Activated naive CD8-positive, alpha-beta T cell treated with anti-CD3 and anti-CD28 coated beads for 36 hours (primary cell): ENCODE measurements at places on chromosomes 11 and 22.

DNA sequence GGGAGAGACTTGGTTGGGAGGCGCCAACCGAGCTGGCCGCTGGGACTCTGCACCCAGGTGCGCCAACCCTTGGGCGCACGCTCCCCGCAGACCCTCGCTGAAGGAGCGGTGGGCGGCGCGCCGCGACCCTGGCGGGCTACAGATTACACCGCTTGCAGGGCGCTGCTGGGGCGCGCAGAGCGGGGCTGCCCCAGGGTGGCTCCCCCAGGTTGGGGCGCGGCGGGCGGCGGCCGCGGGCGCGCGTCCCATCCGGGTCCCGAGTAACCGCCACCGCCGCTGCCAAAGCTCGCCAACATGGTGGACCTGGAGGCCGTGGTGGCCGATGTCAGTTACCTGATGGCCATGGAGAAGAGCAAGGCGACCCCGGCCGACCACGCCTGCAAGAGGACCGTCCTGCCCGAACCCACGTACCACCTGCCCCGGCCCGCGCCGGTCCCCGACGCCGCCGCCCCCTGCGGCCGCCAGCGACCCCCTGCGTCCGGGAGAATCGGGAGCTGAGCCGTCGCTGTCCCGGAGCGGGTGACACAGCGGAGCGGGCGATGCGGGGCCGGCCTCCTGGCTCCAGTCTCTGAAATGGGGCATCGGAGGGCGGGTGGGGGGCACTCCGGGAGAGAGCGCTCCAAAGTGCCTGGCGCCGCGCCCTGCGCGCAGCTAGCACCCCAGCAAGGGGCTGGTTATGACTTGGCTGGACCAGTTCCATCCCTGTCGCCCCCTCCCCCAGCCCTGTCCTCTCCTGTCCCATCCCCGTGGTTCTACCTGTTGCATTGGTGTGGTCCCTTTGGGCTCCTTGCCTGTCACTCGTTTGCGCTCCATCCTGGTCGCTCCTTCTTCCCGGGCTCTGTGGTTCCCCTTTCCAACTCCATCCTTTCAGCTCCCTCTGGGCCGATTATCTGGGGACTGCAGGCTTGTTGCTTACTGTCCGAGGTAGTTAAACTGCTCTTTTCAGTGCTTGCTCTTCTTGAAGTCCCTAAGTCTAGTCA, 143.3 kb upstream of the GRK3 start:
- H3K4me3 ChIP-seq, result peak overlapping the region; percentile 75
- H3K27me3 ChIP-seq, result peaks cover 78% of the 10 kb centered on the region
- no peaks in the 10 kb centered on the region for H3K36me3 ChIP-seq
- H3K27ac ChIP-seq, result no peak overlapping the region

DNA sequence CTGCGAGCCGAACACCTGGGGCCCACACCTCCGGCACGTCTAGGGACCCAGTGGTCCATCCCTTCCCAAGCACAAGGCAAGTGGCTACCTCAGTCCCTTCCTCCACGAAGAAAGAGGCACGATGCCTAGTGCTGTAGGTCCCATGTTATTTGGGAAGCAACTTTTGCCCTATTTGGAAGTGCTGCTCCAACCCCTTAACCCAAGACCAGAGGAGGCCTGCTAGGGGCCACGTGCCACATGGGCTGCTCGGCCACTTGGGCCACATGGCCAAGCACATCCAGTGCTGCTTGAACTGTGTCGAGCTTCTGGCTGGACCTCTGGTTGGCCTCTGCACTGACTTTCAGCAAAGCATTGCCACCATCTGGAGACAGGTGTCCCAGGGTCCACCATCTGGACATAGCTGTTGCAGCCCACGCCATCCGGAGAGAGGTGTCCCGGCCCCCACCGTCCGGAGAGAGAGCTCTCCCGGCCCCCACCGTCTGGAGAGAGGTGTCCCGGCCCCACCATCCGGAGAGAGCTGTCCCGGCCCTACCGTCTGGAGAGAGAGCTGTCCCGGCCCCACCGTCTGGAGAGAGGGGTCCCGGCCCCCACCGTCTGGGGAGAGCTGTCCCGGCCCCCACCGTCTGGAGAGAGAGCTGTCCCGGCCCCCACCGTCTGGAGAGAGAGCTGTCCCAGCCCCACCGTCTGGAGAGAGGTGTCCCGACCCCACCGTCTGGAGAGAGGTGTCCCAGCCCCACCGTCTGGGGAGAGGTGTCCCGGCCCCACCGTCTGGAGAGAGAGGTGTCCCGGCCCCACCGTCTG, 6.5 kb upstream of the B4GALNT4 start:
- no peak for DNase-seq
- H3K27ac ChIP-seq, result no peak overlapping the region
- H3K4me1 ChIP-seq, result no peaks in the 10 kb centered on the region
- no peaks in the 10 kb centered on the region for H3K36me3 ChIP-seq

DNA sequence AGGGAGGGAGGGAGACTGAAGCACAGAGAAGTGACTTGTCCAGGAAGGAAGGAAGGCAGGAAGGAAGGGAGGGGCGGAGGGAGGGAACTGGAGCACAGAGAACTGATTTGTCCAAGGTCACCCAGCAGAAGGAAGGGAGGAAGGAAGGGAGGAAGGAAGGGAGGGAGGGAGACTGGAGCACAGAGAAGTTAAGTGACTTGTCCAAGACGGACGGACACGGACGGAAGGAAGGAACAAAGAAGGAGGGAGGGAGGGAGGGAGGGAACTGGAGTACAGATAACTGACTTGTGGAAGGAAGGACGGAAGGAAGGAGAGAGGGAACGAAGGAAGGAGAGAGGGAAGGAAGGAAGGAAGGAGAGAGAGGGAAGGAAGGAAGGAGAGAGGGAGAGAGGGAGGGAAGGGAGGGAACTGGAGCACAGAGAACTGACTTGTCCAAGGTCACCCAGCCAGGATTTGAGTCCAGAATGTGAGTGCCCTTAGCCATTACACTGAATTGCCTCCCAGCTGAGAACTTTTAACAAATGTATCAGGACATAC, 1.5 kb downstream of the SLC35F2 start:
- H3K36me3 ChIP-seq, result peaks cover 22% of the 10 kb centered on the region
- no peak overlapping the region for H3K27ac ChIP-seq
- H3K4me1 ChIP-seq, result peaks cover 24% of the 10 kb centered on the region
- peak overlapping the region; percentile 96 for H3K4me3 ChIP-seq
- no peak for DNase-seq
- H3K27me3 ChIP-seq, result peaks cover 14% of the 10 kb centered on the region

DNA sequence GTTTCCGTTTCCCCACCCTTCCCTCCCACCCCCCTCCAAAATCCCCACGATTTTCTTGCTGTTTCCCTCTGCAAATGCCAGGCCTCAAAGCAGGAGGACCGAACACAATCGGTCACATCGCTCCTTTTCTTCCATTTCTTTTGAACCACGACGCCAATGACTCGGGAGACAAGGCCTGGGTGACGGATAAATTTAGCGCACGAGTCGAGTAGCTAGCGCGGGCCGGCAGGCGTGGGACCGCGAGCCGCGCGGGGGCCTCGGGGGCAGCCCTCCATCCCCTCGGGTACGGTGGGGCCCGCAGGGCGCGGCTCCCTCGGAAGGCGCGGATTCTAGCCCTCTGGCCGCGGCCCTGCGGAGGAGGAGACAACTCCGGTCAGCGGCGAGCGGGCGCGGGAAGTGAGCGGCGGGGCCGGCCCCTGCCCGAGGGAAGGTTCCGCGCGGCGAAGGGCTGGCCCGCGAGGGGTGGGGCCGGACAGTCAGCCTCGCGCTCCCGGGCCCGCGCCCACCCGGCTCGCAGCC, 414 bp downstream of the JOSD1 start:
- peaks cover 38% of the 10 kb centered on the region for H3K36me3 ChIP-seq
- no peaks in the 10 kb centered on the region for H3K27me3 ChIP-seq
- peak overlapping the region; percentile 91 for H3K27ac ChIP-seq
- peak overlapping the region; percentile 93 for H3K4me3 ChIP-seq
- no peak for DNase-seq
- peaks cover 51% of the 10 kb centered on the region for H3K4me1 ChIP-seq

DNA sequence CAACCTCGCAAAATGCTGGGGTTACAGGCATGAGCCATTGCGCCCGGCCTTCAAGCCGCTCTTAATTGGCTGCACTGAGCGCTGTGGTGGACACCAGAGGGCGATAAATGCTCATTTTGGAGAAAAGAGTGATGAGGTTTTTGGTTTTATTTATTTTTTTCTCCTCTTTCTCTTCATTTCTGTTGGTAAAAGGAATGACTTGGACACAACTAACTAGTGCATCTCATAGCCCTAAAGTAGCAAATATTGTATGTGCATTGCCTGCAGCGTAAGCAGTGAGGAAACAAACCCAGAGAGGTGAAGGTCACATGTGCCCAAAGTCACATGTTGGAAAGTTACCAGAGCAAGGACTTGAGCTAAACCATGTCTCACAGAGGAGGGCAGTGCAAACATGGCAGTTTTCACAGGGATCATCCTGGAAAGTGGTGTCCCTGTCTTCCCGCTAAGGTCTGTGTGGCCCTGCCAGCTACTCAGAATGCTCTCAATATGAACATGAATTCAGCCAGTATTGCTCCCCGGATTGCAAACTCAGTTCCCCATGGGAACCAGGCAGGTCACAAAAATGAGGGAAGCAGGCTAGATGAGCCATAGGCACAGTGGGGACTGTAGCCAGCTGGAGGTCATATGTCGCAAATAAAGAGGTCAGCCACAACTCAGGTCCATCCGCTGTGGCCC, 8.6 kb upstream of the CD82 start:
- DNase-seq, result peak; percentile 63
- H3K4me3 ChIP-seq, result no peak overlapping the region
- peak overlapping the region; percentile 82 for H3K27ac ChIP-seq
- no peaks in the 10 kb centered on the region for H3K27me3 ChIP-seq

DNA sequence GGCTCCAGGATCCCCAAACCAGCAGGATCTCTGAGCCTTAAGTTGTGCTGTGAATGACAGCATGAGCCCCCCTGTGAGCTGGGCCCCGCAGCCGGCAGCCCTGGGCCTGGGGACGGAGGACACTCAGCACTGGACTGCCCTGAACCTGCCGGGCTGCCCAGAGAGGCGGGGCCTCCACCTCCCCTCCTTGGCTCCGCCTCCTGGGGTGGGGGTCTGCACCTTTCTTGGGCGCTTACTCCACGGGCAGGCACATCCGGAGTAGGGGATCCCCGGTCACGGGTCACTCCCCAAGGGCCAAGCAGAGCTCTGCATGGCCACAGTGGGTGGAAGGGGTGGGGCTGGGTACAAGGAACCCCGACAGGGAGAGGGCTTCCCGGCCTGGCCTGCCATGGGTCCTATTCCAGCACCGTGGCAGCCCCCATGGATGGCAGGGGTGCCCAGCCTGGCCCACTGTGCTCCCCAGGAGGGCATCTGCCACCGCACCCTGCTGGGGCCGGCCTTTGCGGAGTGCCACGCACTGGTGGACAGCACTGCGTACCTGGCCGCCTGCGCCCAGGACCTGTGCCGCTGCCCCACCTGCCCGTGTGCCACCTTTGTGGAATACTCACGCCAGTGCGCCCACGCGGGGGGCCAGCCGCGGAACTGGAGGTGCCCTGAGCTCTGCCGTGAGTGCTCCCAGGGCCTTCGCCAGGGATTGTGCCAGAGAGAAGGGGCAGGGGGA, 5.4 kb downstream of the MUC5B start:
- H3K27ac ChIP-seq, result no peak overlapping the region
- H3K36me3 ChIP-seq, result no peaks in the 10 kb centered on the region
- H3K4me1 ChIP-seq, result no peaks in the 10 kb centered on the region
- no peak for DNase-seq
- no peaks in the 10 kb centered on the region for H3K27me3 ChIP-seq

- no peaks in the 10 kb centered on the region for H3K27me3 ChIP-seq
- H3K4me1 ChIP-seq, result no peaks in the 10 kb centered on the region
- H3K36me3 ChIP-seq, result no peaks in the 10 kb centered on the region
- H3K4me3 ChIP-seq, result no peak overlapping the region
- no peak overlapping the region for H3K27ac ChIP-seq
- DNase-seq, result no peak
These were observed 315.1 kb upstream of the API5 start for GRCh38 chr11:42996421-42997307.

GRCh38 chr11:2911088-2911784, 18.0 kb downstream of the PHLDA2 start:
- peaks cover 3% of the 10 kb centered on the region for H3K36me3 ChIP-seq
- no peak overlapping the region for H3K4me3 ChIP-seq
- no peak for DNase-seq
- H3K27ac ChIP-seq, result no peak overlapping the region
- peaks cover 14% of the 10 kb centered on the region for H3K4me1 ChIP-seq

DNA sequence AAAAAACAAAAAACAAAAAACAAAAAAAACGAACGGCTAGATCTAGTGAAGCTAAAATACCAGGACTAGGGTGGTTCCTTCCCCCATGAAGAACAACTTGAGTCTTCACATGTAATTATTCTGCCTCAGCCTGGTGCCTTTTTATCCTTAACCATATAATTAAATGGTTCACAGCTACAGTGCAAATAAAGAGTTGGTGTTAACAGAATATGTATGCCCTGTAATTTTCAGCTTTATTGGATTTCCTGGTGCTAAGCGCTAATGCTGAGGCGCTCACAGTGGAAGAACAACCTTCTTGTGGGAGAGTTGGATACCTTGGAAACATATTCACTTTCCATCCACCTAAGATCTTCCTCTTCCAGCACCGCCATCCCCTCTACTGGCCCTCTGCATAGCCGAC, 158.5 kb upstream of the SORL1-AS1 start:
- no peak overlapping the region for H3K27ac ChIP-seq
- no peak overlapping the region for H3K4me3 ChIP-seq
- peaks cover 21% of the 10 kb centered on the region for H3K36me3 ChIP-seq

DNA sequence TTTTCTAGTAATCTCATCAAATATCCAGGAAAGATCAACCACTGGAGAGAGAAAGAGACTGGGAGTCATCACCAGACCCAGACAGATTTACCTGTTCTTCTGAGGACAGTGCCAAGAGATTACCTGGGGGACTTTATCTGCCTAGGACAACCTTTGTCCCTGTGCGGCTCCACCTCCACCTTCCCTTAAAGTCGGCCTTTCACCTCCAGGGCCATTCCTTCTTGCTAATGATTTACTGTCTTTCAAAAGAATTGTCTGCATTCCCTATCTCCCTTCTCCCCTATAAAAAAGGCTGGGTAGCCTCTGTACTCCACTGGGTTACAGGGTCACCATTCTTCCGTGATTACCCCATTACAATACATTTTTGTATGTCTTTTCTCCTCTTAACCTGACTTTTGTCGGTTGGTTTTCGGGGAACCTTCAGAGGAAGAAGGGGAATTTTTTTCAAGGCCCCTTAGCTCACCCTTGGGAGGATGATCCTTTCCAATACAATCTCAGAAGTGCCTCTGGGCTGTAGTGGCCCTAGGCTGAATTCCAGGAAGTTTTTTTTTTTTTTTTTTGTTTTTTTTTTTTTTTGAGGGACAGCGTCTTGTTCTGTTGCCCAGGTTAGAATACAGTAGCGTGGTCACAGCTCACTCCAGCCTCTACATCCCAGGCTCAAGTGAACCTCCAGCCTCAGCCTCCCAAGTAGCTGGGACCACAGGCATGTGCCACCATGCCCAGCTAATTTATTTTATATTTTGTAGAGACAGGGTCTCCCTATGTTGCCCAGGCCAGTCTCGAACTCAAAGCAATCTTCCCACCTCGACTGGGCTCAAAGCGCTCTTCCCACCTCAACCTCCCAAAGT, 1.5 kb upstream of the HMOX1 start:
- H3K36me3 ChIP-seq, result no peaks in the 10 kb centered on the region
- no peak overlapping the region for H3K27ac ChIP-seq
- H3K4me3 ChIP-seq, result no peak overlapping the region
- DNase-seq, result no peak

DNA sequence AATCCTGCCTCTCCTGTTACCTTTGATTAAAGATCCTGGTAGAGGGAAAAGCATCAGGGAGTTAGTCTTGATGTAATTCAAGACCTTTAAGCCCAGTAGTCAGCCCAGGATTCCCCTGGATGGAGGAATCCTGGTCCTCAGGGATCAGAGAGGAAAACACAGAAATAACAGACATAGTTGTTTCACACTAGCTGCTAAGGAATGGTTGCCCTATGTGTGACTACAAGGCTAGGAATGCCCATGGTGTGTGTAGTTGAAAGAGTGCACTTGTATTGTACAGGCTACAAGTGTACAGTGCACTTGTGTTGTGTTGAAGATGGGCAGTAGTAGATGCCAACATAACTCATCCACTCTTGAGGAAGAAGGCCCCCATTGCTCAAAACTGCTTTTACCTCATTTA, 226.8 kb downstream of the AASDHPPT start:
- no peak for DNase-seq
- no peak overlapping the region for H3K4me3 ChIP-seq
- H3K27ac ChIP-seq, result no peak overlapping the region
